ENCODE measurements at places on chromosomes 5 and 9.

DNA sequence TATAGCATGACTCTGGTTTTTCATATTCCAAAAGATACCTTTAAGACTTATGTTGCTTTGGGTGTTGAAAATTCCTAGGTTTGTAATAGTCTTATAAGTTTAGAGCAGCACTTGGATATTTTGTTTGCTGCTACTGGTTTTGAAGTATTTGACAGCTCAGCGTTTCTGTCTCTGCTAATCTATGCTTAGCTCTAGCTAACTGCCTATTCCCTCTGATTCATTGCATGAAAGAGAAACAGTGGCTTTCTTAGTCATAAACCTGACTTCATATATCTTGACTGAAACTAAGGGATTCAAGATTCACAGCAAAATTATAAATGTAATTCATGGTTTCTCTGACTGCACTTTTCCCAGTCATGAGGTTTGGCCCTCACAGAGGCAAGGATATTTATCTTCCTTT, 35.6 kb upstream of the ANXA1 start:
- no peak for DNase-seq

GRCh38 chr9:8857926-8858595, 1058.5 kb upstream of the DMAC1 start:
- no peak for DNase-seq

- DNase-seq = no peak
Observed at GRCh38 chr9:100064872-100065581, 33.8 kb downstream of the ERP44 start.

- DNase-seq = no peak
Observed at GRCh38 chr5:132022737-132023136, 11.3 kb upstream of the ACSL6 start.

- DNase-seq = no peak
Observed at GRCh38 chr5:99119326-99119725, 190.5 kb upstream of the CHD1 start.

- no peak for DNase-seq
Observed at GRCh38 chr5:43401827-43402226, 10.4 kb downstream of the CCL28 start.

DNA sequence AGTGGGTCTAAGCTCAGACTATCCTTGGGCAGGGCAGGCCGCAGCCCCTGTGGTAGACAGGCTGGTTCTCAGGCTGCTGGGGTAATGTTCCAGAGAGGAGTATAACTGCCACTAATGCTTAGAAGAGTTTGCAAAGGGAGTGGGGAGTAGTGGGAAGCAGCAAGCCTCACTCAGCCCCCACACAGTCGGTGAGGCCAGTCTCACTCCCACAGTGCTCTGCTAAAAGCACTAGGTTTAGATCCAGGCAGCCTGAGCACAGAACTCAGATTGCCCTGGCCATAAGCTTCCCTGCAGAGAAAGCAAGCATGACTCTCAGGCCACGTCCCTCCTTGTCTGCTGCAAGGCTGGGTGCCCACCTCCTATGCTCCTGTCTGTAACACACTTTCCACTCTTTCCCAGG, 69.4 kb upstream of the HCN1 start:
- no peak for DNase-seq

- no peak for DNase-seq
Observed at GRCh38 chr9:115759426-115759825, 394.2 kb upstream of the PAPPA start.

DNA sequence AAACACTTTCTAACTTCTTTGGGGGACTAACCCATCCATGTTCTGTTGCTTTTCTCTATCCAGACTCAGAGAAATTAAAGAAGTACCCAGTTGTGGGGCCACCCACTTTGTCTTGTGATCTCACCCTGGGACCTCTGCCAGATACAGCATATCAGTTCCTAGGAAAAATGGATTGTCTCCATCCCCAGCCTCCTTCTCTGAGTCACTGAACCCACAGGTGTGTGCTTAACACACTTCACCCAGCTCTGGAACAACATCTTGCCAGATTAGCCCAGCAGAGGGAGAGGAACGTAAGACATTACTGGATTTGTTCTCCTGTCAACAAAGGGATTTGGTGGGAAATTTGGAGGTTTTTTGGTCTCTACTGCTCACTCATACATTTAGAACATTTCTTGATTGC, 19.2 kb downstream of the FAM240B start:
- DNase-seq = no peak

DNA sequence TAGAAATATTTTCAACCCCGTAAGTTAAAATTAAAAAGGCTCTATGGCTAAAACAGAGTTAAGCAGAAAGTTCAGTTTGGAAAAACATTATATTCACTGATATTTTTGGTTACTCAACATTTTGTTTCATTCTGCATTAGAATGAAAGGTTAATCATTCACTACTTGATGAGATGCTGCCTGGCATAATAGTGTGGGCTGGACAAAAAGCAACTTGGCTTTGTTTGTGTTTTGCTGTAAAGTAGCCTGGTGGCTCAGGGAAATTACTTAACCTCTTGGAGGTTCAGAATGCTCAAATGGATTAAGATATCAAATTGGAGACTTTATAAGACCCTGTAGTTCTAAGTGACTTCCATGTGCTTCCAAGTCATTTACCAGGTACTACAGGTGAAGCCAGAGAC, 367.4 kb upstream of the TRPC7 start:
- DNase-seq = no peak

- DNase-seq = no peak
Observed at GRCh38 chr5:5700549-5700948, 278.1 kb downstream of the ICE1 start.

- no peak for DNase-seq
Observed at GRCh38 chr5:131272724-131273123, 8.9 kb downstream of the CDC42SE2 start.

DNA sequence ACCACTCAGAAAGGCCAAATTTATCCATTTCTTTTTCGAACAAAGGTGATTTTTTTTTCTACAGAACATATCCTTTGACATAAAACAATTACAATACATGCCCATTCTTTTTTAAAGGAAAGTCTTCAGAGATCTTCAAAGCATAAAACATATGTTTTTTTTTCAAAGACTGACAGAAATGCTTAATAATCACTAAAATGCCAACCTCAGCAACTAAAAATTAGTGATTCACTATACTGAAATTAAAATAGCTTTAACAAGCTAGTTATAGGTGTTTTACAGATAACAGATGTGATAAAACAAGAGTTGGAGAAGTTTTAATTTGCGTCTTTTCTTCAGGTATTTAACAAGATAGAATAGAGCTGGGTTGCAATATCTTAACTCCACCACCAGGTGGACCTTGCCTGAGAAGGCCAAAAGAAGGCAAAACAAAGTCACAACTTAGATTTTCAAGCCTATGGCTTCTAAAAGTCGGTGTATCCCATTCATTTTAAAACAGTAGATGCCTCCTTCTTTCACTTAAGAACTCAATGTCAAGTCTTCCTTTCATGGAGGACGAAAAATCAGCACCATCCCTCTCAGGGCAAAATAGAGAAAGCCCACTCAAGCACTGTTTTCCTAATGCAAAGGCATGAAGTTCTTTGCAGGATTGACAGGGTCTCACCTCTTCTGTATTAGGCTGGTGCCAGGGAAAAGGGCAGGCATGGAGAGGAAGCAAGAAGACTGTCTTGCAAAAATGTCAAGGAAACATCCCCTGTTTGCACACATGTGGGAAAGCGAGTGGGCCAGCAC, 31.1 kb upstream of the CPLX2 start:
- no peak for DNase-seq

DNA sequence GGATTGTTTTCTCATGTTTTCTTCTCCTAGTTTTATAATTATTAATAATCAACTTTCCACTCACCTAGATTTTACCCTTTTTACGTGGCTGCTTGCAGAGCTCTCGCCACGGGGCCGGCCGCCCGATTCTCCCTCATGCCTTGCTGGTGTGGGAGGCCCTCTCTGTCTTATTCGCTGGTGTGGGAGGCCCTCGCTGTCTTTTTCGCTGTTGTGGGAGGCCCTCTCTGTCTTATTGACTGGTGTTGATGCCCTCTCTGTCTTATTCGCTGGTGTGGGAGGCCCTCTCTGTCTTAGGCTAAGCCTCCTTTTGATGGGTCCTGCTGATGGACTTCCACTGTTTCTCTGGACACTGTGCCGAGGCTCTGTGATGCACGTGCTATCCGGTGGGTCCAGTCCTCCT, 161.3 kb upstream of the IRX2 start:
- DNase-seq = no peak

DNA sequence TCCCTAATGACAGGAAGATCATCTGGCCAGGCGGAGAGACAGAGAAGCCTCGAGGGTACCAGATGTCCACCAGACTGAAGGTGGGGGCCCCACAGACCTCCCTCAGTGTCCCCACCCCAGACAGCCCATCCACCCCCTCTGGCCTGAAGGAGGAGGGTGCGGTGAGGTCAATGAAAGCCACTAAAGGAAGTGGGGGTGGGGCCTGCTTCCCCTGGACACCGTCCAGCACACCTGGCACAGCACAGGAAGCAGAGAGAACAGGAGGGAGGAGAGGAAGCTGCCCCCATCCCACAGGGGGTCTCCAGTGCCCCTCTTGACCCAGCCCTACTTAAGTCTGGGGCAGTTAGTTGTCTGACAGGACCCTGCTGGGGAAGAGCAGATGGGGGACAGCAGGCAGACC, 11.2 kb downstream of the LRRC26 start:
- DNase-seq = no peak

- DNase-seq = no peak
Observed at GRCh38 chr5:178425621-178426068, 164.5 kb downstream of the COL23A1 start.

DNA sequence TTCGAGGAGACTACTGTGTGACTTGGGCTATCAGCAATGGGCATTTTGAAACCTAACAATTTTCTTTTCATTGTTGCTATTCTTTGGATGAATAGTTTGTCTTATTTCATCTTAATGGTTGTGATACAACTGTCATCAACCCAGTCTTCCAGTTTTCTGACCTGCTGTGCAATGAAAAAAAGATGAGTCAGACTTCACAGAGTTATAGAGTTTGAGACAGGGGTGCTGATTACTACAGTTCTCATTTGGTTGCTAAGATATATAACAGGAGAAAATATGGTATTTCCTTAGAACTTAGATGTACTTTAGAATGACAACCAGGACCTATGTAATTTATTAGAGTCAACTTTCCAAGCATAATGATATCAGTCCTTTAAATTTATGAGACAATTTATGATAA, 564.4 kb upstream of the NUDT12 start:
- no peak for DNase-seq

DNA sequence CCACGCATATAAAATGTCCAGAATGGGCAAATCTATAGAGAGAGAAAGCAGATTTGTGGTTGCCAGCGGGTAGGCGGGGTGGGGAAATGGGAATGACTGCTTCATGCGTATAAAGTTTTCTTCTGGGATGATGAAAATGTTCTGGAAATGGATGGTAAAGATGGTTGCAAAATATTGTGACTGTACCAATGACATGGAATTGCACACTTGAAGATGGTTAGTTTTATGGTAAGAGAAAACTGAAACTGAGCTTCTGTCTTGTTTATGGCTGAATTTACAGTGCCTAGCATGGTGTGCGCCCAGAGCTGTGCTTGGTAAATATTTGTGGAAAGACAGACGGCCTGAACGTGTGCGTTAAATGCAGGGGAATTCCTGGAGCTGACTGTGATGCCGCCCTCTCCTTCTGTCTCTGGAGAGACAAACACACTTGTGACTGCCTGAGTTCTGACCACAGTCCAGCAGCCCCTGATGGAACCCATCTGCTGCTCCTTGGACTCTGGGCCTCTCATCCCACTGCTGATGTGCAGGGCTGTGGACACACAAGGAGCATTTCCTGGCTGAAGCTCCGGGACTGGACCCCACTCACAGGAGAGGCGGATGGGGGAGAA, 8.6 kb upstream of the PTGES start:
- no peak for DNase-seq

DNA sequence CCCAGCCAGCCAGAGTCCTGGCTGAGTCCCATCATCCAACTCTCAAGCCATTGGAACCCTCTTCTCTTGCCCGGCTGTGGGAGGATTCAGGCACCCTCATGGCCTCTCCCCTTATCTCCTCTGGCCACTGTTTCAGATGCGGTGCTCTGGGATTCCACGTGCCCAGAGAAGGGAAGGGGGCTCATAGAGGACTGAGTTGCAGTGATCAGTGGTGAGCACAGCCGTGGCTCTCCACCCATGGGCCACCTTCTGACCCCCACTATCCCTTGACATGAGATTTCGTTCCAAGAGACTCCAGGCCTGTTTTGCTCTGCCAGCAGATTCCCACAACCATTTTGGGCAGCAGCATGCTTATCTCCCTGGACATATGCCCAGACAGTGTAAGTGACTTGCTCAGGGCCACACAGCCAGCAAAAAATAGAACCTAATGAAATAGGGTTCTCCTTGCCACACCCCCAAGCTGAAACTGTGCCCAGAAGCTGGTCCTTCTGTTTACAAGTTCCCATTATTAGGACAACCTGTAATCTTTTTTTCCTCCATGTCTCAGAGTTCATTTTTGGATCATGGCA, 2.7 kb downstream of the GPX3 start:
- no peak for DNase-seq

GRCh38 chr9:69649566-69650250, 22.5 kb downstream of the APBA1 start:
- no peak for DNase-seq

DNA sequence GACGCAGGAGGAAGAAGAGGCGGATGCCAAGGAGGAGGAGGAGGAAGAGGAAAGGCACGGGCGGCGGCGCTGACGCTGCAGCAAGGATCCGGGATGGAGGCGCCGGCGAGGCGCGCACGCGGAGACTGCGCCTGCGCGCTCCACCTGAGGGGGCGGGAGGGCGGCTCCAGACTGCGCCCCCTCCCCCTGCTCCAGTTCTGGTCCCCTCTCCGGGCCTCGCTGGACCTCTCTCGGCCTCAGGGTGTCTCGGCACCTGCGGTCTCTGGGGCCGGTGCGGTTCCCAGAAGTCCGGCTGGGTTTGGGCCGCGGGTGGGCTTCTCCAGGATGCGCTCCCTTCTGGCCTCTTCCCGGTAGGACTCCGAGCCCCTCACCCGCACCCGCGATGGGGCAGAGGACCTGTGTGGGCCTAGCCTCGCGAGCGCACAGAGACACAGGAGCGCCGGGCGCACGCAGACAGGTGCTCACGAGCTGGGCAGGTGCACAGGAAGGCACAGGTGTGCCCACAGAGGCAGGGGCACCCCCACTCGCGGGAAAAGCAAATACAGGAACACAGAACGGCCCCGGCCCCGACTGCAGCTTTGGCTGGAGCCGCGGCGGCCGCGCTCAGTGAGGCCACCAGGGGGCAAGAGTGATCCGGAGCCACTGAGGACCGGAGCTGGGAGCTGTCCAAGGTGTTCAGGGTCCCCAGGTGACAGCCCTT, at the start of gene NPDC1:
NPDC1 (minus strand) TSS at position 90 of the 700 bp plus-strand sequence. CDS start 188 bp downstream, outside the sequence.
- peak; percentile 75 for DNase-seq

DNA sequence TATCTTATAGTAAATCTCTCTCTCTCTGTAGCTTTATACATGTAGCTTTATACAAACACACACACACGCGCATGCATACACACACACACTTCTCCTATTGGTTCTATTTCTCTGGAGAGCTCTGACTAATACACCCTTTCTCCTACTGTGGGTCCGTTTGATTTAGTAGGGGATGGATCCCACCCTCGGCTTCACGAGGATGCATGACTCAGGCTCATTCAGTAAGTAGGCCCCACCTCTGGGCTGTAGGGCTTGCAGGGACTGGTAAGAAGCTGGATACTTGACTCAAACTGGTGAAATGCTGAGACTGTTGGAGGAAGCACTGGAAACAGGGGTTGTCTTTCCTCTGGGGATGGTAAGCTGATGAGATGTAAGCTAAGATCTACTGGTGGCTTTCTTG, 98.7 kb downstream of the SLC24A2 start:
- DNase-seq = no peak

GRCh38 chr5:89342106-89342876, 459.3 kb upstream of the MEF2C start:
- no peak for DNase-seq

GRCh38 chr5:80959768-80960442, at the start of gene RASGRF2:
Gene RASGRF2, plus strand, starts transcription at chr5:80960363. Its CDS starts 376 bp downstream, at chr5:80960739.
- peak; percentile 27 for DNase-seq

- no peak for DNase-seq
Observed at GRCh38 chr5:133735346-133735745, 123.0 kb upstream of the FSTL4 start.
